ENCODE measurements at places on chromosomes 7 and 10.

- no peak for DNase-seq
Observed at GRCh38 chr10:21531164-21531563, 2.9 kb upstream of the MLLT10 start.

DNA sequence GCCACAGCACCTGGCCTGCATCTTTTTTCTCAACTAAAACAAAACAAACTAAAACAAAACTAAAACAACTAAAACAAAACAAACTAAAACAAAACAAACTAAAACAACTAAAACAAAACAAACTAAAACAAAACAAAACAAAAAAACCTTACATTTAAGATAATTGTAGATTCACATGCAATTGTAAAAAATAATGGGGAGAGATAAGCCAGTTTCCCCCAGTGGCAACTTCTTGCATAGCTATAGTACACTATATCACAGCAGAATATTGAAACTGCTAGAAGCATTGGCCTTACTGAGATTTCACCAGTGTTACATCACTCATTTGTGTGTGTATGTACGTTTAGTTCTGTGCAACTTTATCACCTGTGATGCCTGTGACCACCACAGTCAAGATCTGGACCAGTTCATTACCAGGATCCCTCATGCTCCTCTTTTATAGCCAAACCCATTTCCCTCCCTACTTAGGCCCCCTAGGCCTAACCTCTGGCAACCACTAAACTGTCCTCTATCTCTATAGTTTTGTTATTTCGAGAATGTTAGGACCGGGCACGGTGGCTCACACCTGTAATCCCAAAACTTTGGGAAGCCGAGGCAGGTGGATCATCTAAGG is 9.3 kb downstream of the FXYD4 start:
- no peak for DNase-seq

DNA sequence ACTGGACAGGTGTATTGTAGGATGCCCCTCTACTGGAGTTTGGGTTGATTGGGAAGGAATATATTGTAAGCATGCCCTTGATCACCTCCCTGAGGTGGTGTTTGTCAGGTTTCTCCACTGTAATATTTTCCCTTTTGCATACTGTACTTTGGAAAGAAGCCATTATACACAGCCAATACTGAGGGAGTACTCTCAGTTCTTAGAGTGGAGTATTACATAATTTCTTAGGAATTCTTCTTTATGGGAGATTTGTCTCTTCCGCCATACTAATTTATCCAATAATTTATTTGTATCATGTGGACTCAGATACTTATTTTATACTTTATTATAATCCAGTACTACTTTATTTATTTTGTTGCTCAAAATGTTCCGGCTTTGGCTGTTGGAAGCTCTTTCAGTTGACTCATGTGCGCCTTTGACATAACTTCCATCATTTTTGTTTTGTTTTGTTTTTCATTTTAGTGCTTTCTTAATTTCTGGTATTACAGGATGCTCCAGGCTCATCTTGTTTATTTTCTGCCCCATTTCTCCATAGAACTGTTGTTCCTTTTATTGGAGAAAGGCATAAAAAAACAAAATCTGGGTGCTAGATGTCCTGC is 29.7 kb downstream of the MKLN1 start:
- DNase-seq: no peak

- DNase-seq: peak; percentile 53
Observed at GRCh38 chr7:39414224-39415035, 151.8 kb upstream of the YAE1 start.

GRCh38 chr10:72292223-72292691 is 18.5 kb downstream of the DDIT4 start:
- DNase-seq: peak; percentile 82

DNA sequence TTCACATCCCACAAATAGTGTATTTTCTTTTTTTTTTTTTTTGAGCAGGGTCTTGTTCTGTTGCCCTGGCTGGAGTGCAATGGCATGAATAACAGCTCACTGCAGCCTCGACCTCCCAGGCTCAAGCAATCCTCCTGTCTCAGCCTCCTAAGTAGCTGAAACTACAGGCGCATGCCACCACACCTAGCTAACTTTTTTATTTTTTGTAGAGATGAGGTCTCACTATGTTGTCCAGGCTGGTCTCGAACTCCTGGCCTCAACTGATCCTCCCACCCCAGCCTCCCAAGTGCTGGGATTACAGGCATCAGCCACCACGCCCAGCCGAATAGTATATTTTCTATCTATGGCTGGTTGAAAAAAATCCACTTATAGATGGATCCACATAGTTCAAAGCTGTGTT is 12.5 kb downstream of the EZH2 start:
- DNase-seq: no peak

DNA sequence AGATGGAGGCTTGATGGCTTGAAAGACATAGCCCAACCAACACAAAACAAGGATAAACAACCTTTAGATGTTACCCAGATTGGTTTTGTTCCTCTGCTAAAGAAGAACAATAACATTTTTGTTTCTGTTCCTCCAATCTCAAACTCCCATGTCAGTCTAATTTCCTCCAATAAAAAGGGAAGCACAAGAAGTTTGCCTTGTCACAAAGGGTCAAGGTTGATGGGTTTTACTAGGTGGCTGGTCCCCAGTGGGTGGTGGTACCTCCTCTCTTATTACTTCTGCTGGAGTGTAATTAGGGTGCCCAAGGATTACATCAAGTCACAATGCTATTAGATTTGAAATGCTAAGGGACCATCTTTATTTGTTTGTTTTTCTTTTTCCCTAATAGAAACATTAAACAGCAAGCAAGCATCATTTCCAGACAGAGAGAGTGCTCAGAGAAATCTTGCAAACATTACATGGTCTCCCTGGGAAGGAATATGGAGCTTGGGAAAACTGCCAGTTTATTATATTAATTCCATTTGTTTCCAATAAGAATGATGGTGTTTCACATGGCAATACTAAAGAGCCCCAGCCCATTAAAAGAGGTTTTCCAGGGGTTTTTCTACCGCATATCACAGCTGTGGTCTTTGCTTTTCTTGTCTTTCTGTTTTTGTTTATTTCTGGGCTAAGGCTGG is 78.3 kb upstream of the AOAH start:
- DNase-seq: no peak

- DNase-seq: peak; percentile 17
Observed at GRCh38 chr7:123865517-123866117, 20.6 kb downstream of the HYAL4 start.

- DNase-seq: no peak
Observed at GRCh38 chr7:20217193-20217948, at the start of gene MACC1. Gene MACC1 (minus strand): TSS chr7:20217384. CDS start chr7:20161862, 55,522 bp downstream.

DNA sequence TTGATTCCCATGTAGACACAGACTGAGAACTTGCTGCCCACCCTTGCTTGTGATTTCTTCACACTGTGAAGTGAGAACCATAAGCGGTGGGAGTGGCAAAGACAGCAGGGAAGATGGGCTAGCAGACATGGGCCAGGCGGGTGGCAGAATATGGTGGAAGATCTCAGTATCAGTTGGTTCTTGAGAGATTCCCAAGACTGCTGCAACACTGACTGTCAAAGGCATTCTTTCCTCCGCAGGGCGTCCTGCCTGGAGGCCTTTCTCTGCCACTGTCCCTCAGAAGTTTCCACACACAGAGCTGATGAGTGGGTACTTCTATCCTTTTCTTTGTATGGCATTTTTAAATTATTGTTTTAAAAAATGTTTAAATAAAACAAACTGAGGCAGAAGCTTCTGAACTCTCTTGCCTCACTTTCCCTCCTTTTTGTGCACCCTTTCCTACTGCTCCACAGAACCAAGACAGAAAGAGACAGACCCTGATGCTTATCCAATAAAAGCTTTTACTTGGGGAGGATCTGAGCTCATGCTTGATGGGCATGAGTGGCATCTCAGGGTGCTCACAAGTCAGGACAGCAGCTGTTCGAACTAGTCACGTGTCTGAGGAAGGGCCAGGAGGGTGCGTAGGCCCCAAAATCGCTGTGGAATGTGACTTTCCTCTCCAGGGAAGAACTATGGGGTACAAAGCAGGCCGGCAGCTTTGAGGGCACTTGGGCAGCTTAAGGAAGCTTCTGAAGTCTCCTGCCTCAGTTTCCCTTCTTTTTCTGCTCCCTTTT is 104.7 kb upstream of the PCGF5 start:
- no peak for DNase-seq

- DNase-seq: no peak
Observed at GRCh38 chr7:124689523-124689922, 76.1 kb downstream of the GPR37 start.
